ENCODE measurements at places on chromosomes 7 and 10.

GRCh38 chr7:142801601-142802295 is 31.0 kb downstream of the PRSS2 start:
- no peak for DNase-seq

DNA sequence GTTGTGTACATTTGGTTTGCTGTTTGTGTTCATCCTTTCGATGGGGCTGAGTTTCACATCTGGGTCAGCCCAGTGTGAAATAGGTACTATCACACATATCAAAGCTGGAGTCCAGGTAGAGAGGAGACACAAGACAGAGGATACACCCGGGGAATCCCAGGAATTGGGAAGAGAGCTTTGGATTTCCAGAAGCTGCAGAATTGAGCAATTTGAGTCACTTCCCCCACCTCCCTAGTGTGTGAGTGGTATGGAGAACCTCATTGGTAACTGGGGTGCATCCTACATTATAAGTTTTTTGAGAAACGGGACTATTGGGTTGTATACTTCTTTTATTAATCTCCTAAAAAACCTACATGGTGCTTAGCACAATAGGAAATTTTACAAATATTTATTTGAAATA is 12.1 kb upstream of the PDSS1 start:
- DNase-seq: no peak

- DNase-seq: no peak
Observed at GRCh38 chr7:15831606-15832005, 145.1 kb upstream of the MEOX2 start.

DNA sequence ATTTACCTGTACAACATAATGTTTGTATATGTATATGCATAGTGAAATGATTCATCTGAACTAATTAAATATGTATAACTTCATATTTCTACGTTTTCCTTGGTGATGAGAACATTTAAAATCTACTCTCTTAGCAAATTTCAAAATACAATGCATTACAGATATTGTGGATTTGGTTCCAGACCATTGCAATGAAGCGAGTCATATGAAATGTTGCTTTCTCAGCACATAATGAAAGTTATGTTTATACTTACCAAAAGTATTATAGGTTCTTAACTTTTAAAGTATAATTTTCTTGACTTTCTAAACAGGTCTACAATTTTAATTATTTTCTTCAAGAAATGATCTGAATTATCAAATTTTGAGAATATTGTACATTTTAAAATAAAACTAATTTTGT is 189.2 kb downstream of the CSTF2T start:
- no peak for DNase-seq

- no peak for DNase-seq
Observed at GRCh38 chr7:11923376-11923930, 91.5 kb upstream of the THSD7A start.

- DNase-seq: no peak
Observed at GRCh38 chr7:32462977-32463376, 27.2 kb downstream of the LSM5 start.

GRCh38 chr7:50229964-50230363 is 74.6 kb upstream of the IKZF1 start:
- no peak for DNase-seq

DNA sequence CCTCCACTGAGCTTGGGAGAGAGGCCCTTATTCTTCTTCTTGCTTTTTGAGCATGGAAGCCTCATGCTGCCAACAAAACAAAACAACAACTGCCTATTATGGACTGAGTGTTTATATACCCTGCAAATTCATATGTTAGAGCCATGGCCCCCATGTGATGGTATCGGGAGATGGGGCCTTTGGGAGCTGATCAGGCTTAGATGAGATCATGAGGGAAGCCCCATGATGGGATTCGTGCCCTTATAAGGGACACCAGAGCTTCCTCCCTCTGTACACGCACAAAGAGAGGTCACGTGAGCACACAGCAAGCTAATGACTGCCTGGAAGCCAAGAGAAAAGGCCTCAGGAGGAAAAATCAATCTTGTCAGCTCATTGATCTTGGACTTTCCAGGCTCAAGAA is 235.0 kb downstream of the FANK1 start:
- no peak for DNase-seq

GRCh38 chr7:17497136-17497535 is 198.7 kb downstream of the AHR start:
- no peak for DNase-seq

DNA sequence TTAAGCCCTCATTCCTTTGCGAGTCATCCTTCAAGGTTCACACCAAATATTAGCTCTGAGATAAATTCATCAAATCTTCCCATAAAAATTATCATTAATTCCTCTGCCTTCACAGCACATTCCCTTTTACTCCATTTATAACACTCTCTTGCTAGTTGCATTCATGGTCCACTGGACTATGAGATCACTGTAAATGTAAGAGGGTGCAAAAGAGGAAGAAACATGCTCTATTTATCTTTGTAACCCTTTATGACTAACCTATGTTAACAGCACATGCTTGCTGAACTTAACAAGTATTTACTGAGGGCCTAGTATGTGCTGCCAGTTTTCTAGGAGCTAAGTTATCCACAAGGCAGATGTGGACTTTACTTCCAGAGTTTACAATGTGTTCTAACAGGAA is 86.7 kb upstream of the TMEM168 start:
- DNase-seq: no peak

DNA sequence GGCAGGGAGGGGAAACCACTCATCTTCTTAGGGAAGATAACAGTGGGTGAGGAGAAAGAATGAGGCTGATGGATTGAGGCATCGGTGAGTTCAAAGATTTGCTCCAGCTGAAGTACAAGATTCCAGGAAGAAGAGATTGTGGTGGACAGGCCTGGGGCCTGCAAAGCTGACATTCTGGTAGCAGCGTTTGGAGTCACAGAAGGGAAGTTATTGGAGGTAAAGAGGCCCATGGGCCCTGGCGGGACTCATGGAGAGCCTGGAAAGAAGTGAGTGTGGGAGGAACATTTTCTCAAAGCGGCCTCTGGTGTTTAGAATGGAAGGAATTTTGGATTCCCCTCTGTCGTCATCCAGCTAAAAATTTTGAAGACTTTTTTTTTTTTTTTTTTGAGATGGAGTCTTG is 160.0 kb upstream of the KLF6 start:
- DNase-seq: no peak

GRCh38 chr10:54799506-54799905 is 1.5 kb downstream of the PCDH15 start:
- DNase-seq: no peak

GRCh38 chr7:155209478-155210319 is 88.0 kb upstream of the INSIG1 start:
- DNase-seq: no peak

- DNase-seq: no peak
Observed at GRCh38 chr10:64033711-64034110, 512.5 kb downstream of the REEP3 start.
